Sciatic nerve (tissue), 2 donors: ENCODE measurements at places on chromosomes 6 and 20.

DNA sequence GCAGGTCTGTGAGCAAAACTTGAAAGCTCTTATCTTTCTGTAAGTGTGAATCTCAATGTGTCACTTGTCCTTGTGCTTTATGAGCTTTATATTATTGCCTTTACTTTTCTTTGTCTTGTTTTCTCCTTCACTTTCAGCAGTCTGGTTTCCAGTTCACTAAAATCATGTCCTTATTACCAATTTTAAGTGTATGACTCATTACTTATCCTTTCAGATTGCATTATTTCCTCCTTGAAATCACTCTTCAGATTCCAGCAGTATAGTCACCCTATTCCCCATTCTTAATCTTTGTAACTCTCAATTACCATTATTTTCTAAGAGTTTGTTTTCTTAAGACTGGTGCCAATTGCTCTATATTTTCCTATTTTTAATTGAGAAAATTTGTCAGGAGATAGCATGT lies 117.4 kb upstream of the GRIK2 start:
- no peak for DNase-seq

GRCh38 chr20:23587631-23588030 lies 18.1 kb downstream of the CST9 start:
- no peak for DNase-seq

DNA sequence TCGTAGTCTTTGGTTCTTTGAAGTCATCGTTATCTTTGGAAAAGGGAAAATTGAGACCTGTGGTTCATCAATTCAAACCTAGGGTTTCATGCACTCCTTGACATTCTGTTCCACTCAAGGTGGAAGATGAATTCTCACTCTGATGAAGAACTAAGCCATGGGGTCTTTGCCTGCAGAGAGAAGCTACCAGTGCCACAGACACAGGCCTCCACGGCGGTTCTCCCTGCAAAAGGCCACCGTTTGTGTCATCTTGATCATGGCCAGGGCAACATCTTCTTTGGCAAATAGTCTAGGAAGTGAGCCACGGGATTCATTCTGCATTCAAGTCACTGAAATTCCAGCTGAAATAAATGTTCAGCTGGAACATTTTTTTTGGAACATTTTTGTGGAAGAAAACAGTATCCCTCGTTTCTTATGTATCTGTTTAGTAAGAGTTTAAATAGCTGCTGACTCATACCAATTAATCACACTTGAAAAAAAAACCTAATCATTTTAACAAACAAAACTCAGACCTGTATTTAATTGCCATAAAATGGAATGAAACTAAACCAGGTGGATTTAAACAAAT lies 206.0 kb upstream of the FOXQ1 start:
- DNase-seq: no peak

DNA sequence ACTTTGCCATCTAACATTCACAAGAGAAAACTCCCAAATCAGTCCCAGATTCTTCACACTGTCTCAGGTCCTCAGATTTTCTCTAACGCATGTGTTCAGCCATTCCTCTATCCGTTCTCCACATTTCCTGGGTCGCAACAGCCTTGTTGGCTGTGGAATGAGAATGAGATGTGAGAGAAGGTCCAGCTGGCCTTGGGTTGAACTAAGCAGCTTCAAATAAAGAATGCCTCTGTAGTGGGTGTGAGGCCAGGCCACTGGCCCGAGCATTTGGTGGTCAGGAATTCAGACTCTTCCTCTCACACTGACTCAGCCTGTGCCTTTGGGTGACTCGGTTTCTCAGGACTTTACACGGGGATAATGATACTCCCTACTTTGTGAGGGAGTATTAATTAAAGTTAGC lies 73.8 kb upstream of the CCN6 start:
- DNase-seq: no peak

DNA sequence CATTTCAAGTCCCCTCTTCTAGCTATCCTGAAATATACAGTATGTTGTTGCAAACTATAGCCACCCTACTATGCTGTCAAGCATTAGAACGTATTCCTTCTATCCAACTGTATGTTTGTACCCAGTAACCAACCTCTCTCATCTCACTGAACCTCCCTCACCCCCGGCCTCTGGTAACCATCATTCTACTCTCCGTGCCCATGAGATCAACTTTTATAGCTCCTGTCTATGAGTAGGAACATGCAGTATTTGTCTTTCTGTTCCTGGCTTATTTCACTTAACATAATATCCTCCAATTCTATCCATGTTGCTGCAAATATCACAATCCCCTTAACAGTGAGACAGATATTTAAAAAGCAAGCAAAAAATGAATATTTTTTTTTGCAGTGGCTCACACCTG lies 196.9 kb downstream of the PAX1 start:
- no peak for DNase-seq

- no peak for DNase-seq
These were observed 359.3 kb downstream of the SYNE1 start for GRCh38 chr6:152277826-152278329.

- no peak for DNase-seq
These were observed 505.5 kb downstream of the PRIM2 start for GRCh38 chr6:57822896-57823358.

GRCh38 chr6:159788753-159789376 lies 537 bp downstream of the TCP1 start:
- peak; percentile 70 for DNase-seq

- DNase-seq: no peak
These were observed 56.4 kb upstream of the VSTM2L start for GRCh38 chr20:37846573-37846972.

GRCh38 chr6:12467706-12468670 lies 177.8 kb downstream of the EDN1 start:
- no peak for DNase-seq

- no peak for DNase-seq
These were observed 5.2 kb downstream of the C20orf204 start for GRCh38 chr20:64041040-64041780.

DNA sequence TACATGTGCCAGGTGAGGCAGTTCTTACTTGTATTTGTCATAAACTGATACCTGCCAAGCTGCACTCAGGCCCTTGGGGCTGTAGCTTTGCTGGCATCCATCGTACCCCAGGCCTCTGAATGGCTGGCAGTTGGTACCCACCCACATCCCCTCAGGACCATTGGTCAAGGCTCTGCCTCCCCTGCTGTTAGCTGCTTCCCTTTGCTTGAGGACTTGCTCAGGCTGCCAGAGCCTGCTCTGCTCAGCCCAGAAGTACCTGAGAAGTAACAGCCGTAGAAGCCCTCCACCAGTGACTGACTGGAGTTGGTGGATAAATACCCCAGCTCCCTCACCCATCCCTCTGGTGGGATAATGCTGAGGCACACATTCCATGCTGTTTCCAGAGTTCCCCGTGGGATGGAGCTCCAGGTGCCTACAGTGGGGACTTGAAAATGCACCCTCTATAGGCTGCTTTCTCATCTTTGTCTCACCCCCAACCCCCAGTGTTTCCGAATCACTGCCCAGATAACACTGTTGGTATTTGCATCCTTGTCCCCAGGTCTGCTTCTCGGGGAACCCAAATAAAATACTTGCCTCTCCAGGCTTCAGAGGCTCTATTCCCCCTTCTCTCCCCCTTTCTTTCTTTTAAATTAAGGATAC lies 7.3 kb downstream of the EBF4 start:
- DNase-seq: no peak

DNA sequence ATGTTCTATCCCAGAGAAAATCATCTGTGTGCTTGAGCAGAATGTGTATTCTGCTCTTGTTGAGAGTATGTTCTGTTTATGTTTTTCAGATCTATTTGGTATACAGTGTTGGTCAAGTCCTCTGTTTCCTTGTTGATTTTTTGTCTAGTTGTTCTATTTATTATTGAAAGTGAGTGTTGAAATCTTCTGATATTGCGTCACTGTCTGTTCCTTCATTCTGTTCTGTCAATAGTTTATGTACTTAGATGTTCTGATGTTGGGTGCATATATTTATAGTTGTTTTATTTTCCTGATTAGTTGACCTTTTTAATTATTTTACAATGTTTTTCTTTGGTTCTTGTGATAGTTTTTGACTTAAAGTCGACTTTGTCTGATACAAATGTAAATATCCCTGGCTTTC lies 458.7 kb upstream of the HSF2 start:
- no peak for DNase-seq

DNA sequence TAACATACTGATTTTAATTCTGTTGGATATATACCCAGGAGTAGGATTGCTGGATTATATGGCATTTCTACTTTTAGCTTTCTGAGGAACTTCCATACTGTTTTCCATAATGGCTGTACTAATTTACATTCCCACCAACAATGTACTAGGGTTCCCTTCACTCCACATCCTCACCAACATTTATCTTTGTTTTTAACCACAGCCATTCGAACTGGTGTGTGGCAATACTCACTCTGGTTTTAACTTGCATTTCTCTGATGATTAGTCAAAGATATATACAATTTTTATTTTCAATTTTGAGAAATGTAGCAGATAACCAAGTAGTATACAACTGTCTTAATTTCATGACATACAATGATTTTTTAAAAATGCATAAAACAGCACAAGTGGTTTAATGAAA lies 30.3 kb upstream of the ADGRG6 start:
- DNase-seq: no peak

DNA sequence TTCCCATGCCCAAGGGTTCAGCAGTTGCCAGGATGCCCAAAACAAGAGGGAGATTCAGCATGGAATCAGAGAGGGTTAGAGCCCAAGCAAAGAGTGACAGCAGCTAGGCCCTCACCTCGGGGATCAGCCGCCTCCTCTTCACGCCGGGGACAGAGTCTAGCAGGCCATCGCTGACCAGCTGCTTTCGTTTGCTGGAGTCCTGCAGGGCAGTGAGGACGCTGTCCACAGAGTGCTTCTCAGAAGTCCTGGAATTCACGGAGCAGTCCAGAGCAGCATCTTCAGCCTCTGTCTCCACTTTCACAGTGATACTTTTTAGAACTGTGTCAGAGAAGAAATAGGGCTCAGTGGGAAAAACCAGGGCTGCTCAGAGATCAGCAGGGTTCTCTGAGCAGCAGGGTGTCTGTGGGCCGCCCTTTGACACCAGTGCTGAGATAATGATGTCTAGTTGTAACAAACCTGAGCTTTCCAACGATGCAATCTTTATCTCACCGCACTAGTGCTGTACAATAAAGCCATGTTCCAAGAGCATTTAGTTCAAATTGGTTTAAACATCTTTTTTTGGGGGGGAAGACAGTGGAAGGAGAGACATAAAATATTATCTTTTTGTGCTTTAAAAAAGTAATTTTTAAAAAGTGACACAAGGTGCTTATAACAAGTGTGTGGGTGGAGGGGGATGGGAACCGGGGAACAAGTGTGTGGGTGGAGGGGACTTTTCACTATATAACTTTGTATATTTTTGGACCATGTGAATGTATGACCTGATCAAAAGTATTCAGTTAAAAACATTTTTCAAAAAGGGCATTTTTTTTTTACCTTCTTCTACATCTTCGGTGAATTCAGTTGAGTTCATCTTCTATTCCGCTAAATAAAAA lies 16.6 kb downstream of the BEND3 start:
- DNase-seq: no peak

DNA sequence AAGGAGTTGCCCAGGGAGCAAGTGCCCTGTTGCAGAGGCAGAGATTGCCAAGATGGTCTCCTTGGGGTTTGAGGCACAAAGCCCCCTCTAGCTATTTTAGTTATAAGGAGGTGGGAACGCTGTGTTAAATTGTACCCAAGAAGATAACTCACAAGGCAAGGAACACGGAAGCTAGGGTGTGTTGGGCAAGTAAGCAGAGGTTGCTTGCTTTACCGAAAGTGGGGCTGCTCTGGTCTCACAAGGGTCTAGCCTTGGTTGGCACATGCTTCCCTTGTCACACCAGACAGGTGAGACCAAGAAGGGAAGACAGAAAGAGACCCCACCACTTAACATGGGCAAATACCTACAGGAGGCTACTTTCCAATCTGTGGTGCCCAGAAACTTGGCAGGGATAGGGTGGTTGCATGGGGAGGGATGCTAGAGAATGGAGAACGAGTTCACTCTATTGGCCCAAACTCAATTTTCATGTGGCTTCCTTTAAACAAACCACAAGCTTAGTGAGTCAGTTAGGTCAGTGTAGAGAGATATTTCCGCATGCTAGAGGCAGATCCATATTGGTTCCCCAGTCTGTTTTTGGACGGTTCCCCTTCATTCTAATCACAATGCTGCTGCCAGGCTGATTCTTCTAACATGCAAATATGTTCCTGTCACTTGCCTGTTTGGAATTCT lies 42.4 kb downstream of the PLAGL1 start:
- DNase-seq: no peak

- no peak for DNase-seq
These were observed 322.2 kb downstream of the ESR1 start for GRCh38 chr6:152129691-152130151.

DNA sequence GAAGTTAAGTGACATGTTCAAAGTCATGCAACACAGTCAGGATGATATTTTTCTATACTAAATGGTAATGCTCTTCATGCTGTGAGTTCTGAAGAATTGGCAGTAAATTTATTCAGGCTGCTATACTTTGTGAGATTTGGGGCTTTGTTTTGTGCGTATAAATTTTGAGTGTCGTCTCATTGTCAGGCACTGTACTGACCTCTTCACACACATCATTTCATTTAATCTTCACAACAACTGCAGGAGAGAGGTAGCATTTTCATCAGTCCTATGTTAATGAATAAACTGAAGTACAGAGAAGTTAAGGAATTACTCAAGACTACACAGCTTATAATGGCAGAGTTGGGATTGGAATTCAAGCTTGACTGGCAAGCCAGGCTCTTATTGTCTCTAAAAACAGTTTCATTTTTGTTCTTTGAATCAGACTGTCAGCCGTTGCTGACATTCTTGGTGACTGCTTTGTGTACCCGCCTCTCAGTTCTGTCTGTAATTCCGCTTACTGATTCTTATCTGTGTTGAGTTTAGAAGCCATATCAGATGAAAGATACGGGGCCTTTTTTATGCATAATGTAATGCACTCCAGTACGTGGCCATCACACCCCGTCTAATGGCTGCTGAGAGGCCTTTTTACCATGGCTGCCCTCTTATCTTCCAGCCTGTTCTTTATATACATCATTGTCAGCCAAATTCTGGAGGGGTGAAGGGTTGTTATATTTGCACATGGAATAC lies 274.9 kb downstream of the UTRN start:
- no peak for DNase-seq

DNA sequence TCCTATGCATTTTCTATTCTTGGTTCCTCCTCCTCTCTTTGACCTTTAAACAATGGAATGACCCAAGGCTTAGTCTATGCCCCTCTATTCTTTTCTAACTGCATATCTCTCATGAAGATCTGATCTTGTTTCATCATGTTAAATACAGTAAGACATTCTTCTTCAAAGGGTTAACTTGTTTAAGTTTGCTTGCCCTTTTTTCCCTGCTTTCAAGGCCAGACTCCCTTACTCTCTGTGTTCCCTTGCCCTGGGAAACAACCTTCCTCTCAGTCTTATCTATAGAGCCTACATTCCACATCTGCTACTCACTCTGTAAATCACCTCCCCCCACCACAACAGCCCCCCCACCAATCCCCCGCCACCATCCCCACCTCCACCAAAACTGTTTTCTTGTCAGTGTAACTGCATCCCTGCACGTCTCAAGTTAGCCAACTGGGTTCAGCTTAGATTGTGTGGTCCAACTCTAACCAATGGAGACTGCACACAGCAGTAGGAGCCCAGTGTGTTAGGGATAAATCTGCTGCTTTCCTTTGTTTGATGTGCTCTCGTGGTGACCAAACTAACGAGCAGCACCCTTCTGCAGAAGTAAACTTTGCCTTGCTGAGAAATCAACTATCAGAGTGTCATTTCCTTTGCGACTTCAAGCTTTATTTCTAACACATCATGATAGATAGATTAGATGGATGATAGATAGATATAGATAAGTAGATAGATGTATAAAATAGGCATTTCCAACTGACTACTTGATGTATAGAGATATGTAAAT lies 12.6 kb downstream of the SPTLC3 start:
- no peak for DNase-seq
